AG09309 (cell line): ENCODE measurements at places on chromosomes 1 and 21.

DNA sequence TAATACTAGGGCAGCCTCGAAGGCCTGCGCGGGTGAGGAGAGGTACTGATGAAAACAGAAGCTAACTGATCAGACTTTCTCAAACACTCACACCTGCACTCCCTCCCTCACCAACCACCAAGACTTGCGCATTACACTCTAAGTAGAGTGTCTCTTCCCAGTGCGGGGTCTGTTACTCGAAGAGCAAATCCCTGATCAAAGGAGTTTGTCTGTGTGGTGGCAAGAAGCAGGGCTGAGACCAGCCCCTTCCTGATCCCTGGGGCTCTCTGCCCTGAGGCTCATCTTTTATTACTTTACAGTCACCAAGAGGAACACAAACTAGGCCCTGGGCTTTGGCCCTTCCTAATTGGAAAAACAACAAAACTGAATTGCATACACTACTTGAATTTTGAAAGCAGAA is 19.5 kb upstream of the TSNAX start:
- no peak for DNase-seq

- peak; percentile 61 for DNase-seq
These were observed 179.2 kb upstream of the LMO4 start for GRCh38 chr1:87149241-87150041.

- no peak for DNase-seq
These were observed 19.7 kb downstream of the PPFIA4 start for GRCh38 chr1:203045821-203046594.

DNA sequence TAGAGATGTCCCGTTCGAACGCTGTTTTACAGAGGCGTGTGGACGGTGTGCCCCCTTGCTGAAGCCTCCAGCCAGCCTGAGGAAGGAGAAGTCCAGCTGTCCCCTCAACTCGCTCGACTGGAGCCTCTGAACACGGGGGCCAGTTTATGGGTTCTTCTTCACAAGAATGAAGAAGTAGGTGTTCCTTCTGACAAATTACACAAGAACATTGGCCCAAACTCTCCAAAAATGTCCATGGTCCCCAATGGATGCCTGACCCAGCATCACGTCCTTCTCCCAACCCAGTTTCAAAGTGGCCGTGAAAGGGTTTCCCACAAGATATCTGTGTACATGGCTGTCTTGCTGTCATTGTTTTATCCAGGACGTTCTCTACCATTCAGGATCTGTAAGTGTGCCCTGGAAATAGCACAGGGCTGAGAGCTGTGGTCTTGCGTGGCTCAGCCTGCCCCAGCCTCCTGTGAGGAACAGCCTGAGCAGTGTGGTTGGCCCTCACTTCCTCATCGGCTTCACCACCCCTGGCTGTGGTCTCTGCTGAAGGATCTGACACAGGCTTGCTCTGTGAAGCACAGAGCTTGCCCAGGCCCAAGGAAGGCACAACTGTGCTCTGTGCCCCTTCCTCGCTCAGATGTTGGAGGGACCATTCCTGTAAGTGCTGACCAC is 1.0 kb upstream of the S100B start:
- DNase-seq: no peak

GRCh38 chr1:19478322-19478721 is 7.0 kb downstream of the CAPZB start:
- DNase-seq: no peak

DNA sequence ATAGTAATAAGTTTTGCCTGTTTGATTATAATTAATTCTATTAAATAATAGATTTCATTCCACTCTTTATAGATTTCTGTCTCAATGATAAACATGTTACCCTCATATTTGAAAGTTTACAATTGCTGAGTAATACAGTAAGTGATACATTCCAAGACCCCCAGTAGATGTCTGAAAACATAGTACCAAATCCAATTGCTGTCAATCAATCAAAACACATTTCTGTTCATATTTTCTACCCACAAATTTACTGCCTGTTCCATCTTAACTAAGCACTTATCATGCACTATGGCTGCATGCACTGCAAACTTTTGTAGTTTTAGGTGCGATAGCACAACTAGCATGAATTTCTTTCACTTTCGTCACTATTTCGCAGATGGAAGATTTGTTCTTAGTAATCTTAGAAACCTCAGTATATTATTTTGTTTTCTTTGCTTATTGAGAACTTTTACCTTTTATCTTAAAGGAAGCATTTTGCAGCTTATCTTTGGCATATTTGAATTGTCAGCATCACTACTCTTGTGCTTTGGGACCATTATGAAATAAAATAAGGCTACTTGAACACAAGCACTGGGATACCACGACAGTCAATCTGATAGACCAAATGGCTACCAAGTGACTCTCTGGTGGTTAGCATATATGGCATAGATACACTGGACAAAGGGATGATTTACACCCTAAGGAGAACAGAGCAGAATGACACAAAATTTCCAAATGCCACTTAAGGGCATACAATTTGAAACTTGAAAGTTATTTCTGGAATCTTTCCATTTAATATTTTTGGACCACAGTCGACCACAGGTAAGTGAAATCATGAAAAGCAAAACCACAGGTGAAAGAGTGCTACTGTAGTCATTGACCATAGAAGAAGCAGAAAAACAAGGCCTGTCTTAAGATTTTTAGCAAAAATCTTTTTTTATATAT is 67.6 kb downstream of the RGS13 start:
- no peak for DNase-seq

GRCh38 chr1:159900086-159900680 is at the start of gene CFAP45:
TSS of gene CFAP45 (minus strand) at chr1:159900165. CDS start at chr1:159900098, 67 bp downstream.
- DNase-seq: no peak

- DNase-seq: no peak
These were observed 1.2 kb upstream of the SCNN1D start for GRCh38 chr1:1279028-1279427.

GRCh38 chr1:103106426-103107341 is 1.6 kb downstream of the COL11A1 start:
- no peak for DNase-seq

DNA sequence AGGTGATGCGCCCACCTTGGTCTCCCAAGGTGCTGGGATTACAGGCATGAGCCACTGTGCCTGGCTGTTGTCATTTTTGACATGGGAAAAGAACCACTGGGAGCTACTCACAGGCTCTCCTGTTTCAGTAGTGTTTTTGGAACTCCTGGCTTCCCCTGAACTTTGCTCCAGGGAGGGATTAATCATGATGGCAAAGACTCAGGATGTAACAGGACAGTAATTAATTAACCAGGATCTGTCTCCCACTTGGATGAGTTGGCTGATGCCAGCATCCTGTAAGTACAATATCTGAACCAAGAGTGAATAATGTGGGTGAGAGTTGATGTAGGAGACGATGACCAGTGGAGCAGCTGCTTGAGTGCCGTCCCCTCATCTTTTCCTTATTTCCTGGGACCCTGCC is 4.9 kb downstream of the SFT2D2 start:
- no peak for DNase-seq
